ENCODE measurements at places on chromosomes 13 and 19.

GRCh38 chr13:46871557-46871956, 25.3 kb downstream of the HTR2A start:
- no peak for DNase-seq

DNA sequence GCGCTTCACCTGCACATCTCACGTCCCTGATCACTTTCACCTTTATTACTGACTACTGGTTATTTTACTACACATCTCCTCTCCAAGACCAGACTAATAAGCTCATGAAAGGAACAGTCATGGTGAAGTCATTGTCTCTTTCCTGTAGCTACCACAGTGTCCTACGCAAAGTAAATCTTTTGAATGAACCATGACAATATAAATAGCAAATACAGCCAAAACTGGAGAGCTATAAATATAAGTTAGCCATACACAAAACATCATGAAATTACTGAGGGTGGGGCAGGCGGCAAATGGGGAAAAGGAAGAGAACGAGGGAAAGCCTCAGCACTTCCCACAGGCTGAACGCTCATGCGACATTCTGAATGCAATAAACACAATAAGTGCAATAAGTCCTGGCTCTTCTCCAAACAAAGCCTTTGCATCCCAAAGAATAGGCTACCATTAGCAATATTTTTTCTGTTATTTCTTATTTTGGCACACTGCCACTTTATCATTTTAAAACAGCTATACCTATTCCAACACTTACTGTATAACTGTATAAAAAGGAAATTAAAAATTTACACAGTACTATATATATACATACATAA, 62.5 kb downstream of the TUBGCP3 start:
- no peak for DNase-seq

DNA sequence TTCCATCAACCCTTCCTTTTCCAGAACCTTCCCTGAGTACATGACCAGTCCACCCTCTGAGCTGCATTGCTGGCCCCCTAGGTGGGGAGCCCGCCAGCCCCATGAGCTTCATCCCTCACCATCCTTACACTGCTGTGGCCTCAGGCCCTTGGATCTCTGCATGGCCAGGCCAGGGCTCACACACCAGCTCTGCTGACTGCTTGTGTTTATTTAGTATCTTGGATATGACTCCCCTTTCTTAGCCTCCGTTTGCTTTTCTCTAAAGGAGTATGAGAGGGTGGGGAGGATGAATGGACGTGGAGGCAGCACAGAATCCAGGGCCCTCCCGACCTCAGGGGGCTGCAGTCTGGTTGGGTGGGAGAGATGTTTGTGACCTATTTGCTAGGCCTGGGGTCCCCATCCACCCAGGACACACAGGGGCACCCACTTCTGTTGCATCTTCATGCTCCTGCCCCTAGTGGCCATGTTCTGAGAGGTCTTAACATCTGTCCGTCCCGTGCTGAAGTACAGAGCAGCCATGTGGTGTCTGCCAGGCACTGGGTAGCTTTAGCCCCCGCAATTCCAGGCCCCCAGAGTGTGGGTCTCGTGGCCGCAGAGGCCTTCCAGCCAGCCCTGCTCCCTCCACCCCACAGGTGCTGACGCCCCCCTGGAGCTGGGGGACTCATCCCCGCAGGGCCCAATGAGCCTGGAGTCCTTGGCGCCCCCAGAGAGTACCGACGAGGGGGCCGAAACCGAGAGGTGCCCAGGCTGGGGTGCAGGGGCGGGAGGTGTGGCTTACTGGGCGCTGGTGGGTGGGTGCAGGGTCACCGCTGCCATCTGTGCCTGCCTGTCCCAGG, 13.0 kb downstream of the ARHGEF1 start:
- DNase-seq, result no peak

DNA sequence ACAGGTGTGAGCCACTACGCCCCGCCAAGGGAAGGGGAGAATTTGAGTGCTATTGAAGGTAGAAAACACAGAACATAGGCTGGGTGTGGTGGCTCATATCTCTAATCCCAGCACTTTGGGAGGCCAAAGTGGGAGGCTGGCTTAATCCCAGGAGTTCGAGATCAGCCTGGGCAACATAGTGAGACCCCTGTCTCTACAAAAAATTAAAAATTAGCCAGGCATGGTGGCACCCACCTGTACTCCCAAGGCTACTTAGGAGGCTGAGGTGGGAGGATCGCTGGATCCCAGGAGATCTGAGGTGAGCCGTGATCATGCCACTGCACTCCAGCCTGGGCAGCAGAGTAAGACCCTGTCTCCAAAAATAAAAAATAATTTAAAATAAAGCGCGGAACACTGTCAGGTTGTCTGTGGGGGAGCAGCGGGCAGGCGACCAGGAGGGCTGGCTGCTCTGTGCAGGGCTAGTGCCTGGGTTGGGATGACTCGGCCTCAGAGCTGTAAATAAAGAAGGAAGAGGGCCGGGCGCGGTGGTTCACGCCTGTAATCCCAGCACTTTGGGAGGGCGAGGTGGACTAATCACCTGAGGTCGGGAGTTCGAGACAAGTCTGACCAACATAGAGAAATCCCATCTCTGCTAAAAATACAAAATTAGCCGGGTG, 41.0 kb downstream of the LTBP4 start:
- DNase-seq, result no peak

DNA sequence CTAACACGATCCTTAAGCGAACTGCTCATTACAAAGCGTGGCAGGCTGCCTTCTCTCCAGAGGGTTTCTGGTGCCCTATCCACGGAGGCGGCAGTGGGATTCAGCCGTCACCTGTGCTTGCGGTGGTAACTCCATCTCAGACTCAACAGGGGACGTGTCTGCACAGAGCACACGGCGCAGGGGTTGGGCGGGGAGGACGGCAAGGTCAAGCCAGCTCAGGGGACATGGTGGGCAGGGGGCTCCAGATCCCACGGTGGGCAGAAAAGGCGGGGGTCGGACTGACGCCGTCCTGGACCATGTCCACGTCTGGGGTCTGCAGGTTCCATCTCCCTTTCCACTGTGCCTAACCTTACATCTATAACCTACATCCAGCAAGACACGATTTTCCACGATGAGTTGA, 70.7 kb downstream of the RASA3 start:
- DNase-seq, result no peak

- DNase-seq, result no peak
Observed at GRCh38 chr19:34644991-34645461, 31.9 kb downstream of the SCGB2B2 start.

- DNase-seq, result no peak
Observed at GRCh38 chr13:57030671-57031070, 110.0 kb upstream of the PRR20A start.

- DNase-seq, result no peak
Observed at GRCh38 chr19:24081056-24081455, 5.9 kb upstream of the ZNF254 start.

- DNase-seq, result no peak
Observed at GRCh38 chr19:51166846-51167490, 24.9 kb downstream of the SIGLEC7 start.

DNA sequence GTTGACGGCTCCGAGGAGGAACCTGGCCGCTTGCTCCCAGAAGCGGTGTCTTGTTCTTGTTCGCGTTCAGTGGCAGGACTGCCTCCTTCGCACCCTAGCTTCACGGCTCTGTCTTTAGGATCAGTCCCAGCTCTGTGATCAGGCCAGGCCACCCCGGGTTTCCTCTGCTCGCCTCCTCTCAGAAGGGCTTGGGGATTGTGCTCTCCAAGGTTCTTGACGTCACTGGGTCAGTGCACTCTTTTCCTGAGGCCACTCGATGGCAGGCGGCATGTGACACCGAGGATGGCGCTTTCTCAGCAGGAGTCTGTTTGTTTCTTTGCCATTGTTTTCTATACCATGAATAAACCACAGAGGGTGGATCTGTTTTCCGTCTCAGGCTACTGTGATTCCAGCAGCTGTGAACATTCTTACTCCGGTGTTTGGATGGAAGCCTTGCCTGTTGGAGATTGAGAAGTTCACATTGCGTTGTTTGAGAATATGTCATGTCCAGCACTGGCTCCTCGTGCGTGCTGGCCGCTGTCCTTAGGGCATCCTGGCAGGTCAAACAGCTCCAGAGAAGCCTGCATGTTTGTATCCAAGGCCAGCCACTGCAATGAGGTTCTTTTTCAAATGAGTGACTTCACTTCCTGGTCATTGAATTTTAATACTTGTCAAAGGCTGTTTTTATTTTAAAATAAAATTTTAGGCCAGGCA, 44.5 kb downstream of the SLC7A9 start:
- no peak for DNase-seq

GRCh38 chr13:77009011-77009410, 17.1 kb downstream of the CLN5 start:
- DNase-seq, result no peak

DNA sequence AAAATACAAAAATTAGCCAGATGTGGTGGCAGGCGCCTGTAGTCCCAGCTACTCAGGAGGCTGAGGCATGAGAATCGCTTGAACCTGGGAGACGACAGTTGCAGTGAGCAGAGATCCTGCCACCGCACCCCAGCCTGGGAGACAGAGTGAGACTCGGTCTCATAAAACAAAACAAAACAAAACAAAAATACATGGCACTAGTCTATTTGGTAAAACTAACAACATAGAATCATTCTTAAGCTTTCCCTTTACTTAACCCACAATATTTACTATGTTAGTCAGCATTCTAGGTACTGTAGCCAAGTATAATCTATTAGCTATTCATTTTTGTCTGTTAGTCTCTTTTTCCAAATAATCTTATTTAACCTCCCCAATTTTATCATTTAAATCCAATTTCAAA, 1482.8 kb downstream of the SLITRK5 start:
- DNase-seq, result no peak

DNA sequence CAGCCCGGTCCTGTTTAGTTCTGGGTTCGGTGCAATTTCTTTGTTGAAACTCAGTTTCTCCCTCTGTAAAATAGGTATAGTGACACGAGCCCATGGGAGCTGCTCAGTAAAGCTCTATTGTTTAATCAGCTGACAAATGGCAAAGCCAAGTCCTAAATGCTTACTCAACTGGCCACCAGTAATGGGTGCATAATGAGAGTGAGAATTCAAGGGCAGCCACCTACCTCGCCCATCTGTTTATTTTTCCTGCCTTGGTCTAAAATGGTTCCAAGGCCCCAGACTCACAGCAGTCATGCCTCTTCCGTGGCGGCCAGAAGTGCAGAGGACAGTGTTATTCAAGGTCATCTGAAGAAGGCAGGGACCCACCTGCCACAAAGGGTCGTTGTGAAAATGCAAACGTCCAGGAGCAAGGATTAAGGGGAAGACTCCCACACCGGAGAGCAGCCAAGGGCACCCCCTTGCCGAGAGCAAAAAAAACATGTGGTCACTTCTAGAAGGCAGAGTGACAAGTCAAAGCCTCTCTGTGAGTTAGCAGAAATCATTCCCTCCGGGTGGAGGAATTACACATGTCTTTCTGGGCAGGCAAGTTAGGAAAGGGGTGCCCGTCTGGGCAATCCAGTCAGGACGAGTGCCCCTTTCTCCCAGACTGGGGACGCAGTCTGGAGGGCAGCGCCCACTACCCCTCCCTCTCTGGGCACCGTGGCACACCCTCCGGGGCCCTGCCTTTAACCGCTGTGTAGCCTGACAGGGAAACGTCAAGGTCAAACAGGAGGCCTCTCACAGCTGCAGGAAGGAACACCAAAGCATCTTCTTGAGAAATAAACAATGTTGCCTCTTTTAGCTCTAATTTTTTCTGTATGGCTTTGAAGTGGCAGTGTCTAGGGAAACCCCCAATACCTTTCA, 186.2 kb downstream of the FOXO1 start:
- DNase-seq, result no peak

DNA sequence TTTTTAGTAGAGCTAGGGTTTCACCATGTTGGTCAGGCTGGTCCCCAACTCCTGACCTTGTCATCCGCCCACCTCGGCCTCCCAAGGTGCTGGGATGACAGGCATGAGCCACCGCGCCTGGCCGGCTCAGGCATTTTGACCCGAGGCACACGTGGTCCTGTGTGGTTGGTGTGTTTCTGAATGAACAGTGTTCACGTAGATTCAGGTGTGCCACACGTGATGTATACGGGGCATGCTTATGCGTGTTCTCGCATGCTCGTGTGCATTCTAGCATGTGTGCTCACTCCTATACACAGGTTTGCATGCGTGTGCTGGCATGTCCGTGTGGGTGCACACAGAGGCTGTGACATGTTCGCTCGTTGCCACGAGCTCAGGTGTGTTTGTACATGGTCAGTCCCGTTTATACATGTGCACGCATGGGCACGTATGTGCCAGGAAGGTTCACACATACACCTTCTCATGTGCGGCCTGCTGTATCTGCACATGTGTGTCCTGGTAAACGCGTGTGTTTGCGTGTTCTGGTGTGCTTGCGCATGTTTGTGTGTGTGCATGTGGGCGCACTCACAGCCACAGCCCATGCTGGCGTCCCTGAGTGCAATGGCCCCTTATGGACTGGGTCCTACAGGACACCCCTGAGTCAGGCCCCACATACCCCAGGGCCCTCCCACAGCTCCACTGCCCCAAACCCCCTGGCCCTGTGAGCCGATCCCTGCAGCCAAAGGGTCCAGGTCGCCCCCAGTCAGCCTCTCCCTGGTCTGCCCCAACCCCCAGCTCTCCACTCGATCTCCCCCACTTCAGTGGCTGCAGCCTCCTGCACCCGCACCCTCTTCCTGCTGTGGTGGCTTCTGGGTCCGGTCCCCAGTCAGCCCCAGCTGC, 20.6 kb upstream of the TCF3 start:
- DNase-seq, result no peak

GRCh38 chr13:44045180-44045562, 165.5 kb downstream of the LACC1 start:
- DNase-seq, result no peak

DNA sequence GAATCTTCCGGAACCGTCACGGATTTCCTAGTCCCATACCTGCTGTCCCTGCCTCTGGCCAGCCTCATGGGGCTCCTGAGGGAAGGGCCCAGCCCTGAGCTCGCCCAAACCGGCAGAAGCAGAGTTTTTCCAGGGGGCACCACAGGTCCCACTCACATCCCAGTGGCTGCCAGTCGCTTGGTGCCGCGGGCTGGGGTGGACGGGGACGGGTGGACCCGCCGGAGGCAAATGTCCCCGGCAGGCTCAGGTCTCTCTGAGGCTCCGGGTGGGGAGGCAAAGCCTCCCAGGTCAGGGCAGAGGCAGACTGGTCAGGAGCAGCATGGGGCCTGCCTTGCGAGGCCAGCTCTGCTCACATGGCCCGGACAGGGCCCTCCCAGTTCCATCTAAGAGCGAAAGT, 24.8 kb downstream of the ADPRHL1 start:
- no peak for DNase-seq

- DNase-seq, result no peak
Observed at GRCh38 chr13:113405481-113406300, 41.8 kb upstream of the GRTP1 start.

GRCh38 chr13:34405410-34406181, 536.5 kb upstream of the NBEA start:
- DNase-seq, result no peak

- no peak for DNase-seq
Observed at GRCh38 chr13:80871481-80871880, 530.6 kb upstream of the SPRY2 start.

Measured in renal cortex interstitium (tissue), 15 donors.